ENCODE measurements at places on chromosomes 16 and 17. TPM values are rescaled to one million over a fixed set of nuclear protein-coding genes. Genes with fewer than 3 reads are reported as not detected.

Gene KRTAP9-4
- total RNA-seq: not detected

Gene PRAC1
- total RNA-seq: not detected

GRCh38 chr17:66777689-66778225, 57.2 kb upstream of the CACNG5 start:
- H3K27me3 ChIP-seq: no peaks in the 10 kb centered on the region
- H3K4me3 ChIP-seq: no peak overlapping the region
- H3K27ac ChIP-seq: no peak overlapping the region
- no peaks in the 10 kb centered on the region for H3K4me1 ChIP-seq
- H3K36me3 ChIP-seq: peaks cover 18% of the 10 kb centered on the region

Gene KRTAP3-2
- not detected for total RNA-seq

DNA sequence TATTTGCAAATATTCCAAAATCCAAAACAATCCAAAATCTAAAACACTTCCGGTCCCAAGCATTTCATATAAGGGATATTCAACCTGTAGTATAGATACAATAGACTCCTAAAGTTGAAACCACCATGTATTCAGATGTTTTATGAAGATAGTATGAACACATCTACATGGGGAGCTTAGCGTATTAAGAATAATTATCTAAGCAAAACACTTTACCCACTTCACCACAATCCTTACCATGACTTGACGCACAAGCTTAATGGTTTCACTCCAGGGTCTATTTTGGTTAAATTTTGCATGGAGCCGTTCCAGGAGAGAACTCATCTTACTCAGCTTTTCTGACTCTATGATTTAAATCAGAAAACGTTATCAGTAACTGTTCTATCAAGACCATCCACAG, 3.5 kb downstream of the MED1 start:
- no peak for DNase-seq
- peaks cover 54% of the 10 kb centered on the region for H3K36me3 ChIP-seq
- H3K4me3 ChIP-seq: no peak overlapping the region
- no peak overlapping the region for H3K27ac ChIP-seq
